Urothelium cell line (cell line): ENCODE measurements at places on chromosomes 7 and 10.

- peak; percentile 77 for DNase-seq
Measured at GRCh38 chr10:122112625-122113160, 123.7 kb downstream of the TACC2 start.

DNA sequence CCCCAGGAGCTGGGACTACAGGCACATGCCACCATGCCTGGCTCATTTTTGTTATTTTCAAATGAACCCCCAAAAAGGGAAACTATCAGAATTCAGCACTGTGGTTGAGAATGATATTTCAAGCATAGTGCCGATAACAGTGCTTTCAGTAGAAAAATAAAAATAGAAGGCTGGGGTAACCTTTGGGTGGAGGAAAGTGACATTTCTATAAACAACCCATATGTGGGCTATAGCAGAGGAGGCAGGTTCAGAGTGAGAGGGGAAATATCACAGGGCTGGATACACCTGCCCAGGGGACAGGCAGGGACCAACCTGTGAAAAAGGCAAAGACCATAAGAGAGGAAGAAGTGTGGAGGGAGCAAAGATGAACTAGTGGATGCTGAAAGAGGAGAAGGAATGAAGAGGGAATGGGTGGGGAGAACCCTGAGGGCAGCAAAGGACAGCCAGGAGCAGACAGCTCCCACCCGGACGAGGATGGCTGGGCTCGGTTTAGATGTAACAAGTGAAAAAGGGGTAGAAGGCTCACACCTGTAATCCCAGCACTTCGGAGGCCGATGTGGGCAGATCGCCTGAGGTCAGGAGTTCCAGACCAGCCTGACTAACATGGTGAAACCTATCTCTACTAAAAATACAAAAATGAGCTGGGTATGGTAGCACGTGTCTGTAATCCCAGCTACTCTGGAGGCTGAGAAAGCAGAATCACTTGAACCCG lies 56.5 kb downstream of the MAP3K8 start:
- DNase-seq, result no peak

GRCh38 chr10:35462491-35462934 lies 126.2 kb downstream of the CCNY start:
- DNase-seq, result no peak

- no peak for DNase-seq
Measured at GRCh38 chr10:48737886-48738285, 53.2 kb downstream of the WDFY4 start.

- DNase-seq, result no peak
Measured at GRCh38 chr10:69768386-69768785, 33.3 kb upstream of the COL13A1 start.

DNA sequence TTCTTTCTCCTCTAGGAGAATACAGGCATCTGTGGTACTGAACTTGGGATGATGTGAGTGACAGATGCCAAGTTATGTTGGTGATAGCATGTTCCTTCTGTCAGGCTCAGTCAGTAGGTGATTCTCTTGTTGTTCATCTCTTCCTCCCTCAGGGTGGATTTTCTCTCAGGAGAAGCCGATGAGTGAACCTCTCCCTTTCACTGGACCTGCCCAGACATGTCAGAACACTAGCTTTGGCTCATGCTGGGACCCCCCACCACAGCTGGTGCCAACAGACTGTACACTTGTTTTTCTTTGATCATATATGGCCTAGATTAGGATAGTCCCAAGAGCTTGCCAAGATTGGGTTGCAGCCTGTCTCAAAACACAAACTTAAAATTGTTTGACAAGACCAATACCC lies 129.4 kb downstream of the BMPER start:
- DNase-seq, result no peak

GRCh38 chr7:128708235-128708634 lies 30.9 kb upstream of the CALU start:
- no peak for DNase-seq

DNA sequence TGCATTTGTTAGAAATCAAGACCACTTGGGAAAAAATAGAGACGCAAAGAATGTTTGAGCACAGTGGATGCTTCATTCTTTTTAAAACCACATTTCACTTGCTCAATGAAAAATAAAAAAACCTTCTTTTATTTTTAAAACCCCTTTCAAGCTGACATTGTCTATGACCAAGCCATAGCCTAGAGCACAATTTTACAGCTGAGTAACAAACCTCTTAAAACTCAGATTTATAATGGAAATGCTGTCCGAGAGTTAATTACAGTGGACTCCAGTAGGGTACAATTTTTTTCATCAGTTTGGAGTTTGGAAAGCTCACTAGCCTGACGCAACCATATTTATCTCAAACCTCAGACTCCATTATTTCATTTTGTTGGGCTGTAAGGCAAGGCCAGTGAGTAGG lies 116.3 kb downstream of the RNLS start:
- no peak for DNase-seq

GRCh38 chr10:944034-944831 lies 12.7 kb upstream of the LARP4B start:
- no peak for DNase-seq

- no peak for DNase-seq
Measured at GRCh38 chr7:79531905-79532664, 78.6 kb upstream of the MAGI2 start.

GRCh38 chr10:101602761-101603398 lies 14.8 kb downstream of the DPCD start:
- peak; percentile 82 for DNase-seq

- DNase-seq, result no peak
Measured at GRCh38 chr7:138756591-138757242, 41.1 kb upstream of the TMEM213 start.

- no peak for DNase-seq
Measured at GRCh38 chr7:120436487-120437060, 163.6 kb downstream of the KCND2 start.

DNA sequence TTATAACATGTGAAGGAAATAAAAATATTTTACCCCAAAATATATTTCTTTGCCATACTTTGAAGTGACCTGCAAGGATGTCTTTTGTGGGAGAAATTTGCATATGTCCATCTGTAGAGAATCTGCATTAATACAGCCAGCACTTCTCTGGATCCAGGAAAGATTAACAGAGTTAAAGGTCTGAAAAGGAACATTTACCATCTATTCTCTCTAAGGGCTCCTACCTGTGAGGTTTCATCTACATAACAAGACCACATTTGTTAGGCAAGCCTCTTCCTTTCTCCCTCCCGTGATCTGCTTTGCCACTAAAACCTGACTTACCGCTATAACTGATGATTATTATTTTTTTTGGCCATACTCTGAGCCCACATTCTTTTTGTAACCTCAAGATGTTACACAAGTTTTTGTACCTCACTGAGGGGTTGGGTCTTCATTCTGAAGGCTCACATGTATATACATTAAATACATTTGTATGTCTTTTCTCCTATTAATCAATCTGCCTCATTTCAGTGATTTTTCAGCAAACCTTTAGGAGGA lies 129.4 kb downstream of the AKR1D1 start:
- DNase-seq, result no peak

- peak; percentile 64 for DNase-seq
Measured at GRCh38 chr10:88810196-88810961, 7.8 kb downstream of the LIPM start.

- no peak for DNase-seq
Measured at GRCh38 chr10:366186-366585, 230.9 kb downstream of the ZMYND11 start.

DNA sequence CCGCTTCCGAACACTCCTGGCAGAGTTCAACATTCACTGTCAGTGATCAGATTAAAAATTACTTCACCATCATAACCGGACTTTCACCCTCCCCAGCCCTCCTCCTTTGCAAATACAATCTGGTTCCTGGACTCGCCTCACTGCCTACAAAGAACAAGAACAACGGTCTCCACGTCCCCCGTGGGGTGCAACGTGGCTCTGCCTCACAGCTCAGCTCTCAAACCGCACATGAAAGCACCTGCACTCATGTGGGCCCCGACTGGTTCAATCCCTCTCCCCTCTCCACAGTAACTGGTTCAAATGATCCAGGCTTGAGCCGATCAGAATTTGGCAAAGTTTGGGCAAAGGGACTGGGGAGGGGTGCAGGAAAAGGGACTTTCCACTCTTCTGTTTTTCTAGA lies 21.0 kb downstream of the ASB13 start:
- DNase-seq, result no peak

DNA sequence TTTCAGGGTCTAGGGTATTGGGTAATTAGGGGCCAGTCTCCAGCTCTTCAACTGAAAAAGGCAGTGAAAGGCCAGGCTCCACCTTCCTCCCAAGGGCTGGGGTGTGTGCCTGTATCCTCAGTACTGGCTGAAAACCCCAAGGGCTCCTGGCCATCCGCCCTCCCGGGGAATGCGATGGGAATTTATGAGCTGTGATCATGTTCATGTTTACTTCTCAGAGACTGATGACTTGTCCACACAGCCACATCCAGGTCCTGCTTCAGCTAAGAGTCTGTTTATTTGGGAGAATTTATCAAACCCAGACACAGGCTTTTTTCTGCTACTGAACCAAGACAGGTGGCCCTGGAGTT lies 91.7 kb downstream of the CCDC3 start:
- DNase-seq, result no peak

- no peak for DNase-seq
Measured at GRCh38 chr10:101438881-101439391, 85.0 kb downstream of the BTRC start.

- DNase-seq, result no peak
Measured at GRCh38 chr10:92241158-92241500, 49.7 kb downstream of the CPEB3 start.
